Non-pigmented ciliary epithelial cell (primary cell): ENCODE measurements at places on chromosomes 6 and 20.
A peak's percentile ranks its signal among the peaks of the same experiment; 100 is the strongest.

GRCh38 chr6:158388727-158389126, 76.5 kb downstream of the TULP4 start:
- DNase-seq = no peak

DNA sequence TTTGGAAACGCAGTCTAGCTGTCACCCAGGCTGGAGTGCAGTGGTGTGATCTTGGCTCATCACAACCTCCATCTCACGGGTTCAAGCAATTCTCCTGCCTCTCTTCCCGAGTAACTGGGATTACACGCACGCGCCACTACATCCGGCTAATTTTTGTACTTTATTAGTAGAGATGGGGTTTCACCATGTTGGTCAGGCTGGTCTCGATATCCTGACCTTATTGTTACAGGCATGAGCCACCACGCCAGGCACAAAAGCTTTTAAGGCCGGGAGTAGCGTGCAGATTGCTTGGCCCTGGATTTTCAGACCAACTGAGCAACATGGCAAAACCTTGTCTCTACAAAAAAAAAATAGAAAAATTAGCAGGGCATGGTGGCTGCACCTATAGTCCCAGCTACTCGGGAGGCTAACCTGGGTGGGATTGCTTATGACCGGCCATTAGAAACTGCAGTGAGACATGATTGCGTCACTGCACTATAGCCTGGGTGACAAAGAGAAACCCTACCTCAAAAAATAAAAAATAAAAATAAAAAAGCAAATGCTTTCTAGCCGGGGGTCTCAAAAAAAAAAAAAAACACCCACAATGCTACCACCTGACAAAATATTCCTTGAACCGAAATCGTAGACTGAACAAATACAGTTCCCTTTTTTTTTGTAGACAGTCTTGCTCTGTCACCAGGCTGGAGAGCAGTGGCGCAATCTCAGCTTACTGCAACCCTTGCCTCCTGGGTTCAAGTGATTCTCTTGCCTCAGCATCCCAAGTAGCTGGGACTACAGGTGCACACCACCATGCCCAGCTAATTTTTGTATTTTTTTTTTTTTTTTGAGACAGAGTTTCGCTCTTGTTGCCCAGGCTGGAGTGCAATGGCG, 15.0 kb downstream of the RBM39 start:
- no peak for DNase-seq

GRCh38 chr20:62879275-62880146, 17.9 kb upstream of the TCFL5 start:
- DNase-seq = no peak

- DNase-seq = no peak
Measured at GRCh38 chr20:41454250-41454649, 87.6 kb upstream of the EMILIN3 start.

- no peak for DNase-seq
Measured at GRCh38 chr6:114344246-114344970, 1.6 kb upstream of the HS3ST5 start.

DNA sequence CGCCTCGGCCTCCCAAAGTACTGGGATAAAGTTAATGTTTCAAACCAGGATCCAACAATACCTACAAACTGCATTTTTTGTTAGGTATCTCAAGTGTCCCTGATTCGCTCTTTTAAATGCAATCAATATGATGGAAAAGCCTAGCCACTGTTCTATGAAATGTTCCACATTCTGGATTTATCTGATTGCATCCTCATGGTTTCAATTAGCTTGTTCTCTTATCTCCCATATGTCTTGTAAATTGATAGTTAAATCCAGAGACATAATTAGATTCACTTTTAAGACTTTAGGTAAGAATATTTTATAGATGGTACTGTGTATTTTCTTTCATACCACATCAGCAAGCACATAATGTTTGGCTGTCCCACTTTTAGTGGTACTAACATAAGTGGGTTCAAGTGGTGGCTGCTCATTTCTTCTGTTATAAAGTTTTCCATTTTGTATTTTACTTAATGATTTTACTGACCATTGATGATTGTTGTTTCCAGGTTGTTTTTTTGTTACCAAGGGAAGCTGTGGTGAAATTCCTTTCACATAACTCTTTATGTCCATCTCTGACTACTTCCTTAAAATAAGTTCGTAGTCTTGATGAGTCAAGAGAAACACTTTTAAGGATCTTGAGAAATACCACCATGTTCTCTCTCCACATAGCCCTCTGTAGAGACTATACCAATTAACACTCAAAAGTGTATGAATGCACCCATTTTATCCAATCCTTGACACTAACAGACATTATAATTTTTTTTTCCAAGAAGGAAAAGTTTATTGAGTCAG, 40.5 kb downstream of the RNGTT start:
- DNase-seq = peak; percentile 14

DNA sequence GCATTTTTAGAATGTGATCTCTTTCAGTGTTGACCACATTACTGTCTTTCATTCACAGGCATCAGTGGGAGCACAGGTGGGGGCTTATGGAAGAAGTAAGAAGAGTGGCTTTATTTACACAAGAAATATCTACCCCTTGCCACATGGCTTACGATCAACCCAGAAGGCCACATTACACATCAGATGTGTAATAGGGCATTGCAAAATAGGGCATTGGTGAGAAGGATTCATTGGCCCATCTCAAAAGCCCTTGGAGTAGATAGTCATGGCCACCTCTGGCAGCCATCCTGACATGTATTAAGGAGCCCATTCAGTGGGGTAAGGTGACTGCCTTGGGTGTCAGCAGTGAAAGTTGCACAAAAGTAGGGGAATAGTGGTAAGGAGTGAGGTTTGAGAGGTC, 97.5 kb downstream of the MAFB start:
- DNase-seq = no peak

DNA sequence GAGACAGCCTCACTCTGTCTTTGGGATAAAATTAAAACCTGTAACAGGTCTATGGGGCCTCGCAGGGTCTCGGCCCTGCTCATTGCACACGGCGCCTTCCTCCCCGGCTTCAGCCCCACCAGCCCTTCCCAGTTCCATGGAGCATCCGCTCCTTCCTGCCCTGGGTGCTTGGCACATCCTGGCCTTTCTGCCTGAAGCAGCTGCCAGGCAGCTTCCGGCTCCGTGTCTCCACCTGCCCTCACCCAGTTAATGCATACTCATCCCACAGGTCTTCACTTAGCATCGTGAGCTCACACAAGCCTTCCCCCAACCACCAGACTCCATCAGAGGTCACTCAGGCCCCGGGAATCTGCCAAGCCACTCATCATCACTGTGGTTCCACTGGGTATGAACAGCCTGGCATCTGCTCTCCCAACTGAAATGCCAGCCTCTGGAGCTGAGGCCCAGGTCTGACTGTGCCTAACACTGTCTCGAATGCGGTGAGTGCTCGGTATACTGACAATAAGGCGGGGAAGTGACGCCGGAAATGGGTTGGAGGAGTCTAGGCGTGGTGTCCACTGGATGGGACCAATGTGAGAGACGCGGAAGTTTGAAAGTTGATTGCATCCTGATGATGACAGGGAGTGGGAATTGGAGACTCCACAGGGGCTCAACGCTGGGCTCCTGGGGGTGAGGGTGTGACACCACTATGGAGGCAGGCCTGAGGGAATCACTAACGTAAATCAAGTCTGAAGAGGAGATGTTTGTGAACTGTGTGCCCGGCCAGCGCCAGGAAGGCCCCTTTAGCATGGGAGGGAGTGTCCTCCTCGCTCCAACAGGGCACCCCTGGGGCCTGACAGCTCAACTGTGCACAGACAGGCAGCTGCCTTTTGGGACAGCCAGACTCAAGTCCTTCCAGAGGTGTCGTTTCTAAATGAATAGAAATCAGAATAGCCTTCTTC, 245.8 kb downstream of the TTLL2 start:
- DNase-seq = no peak

DNA sequence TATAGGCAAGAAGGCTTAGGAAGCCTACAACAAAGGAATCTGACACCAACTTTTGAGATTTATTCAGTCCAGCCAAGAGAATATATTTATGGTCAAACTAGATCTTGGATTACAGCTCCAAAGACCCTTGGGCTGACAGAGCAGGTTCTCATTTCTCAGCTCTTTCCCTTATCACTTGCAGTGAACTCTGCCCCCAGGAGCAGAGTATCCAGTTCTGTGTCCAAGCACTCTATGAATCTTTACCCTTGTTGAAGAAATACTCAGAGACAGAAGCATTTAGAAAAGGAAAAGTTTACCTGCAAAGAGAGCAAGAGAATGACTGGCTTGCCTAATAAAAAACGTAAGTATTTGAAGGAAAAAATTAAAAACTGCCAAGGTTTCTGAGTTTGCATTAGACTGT, 190.5 kb downstream of the SLC16A10 start:
- no peak for DNase-seq
